ENCODE measurements at places on chromosomes 1 and 21.
A peak's percentile ranks its signal among the peaks of the same experiment; 100 is the strongest.

DNA sequence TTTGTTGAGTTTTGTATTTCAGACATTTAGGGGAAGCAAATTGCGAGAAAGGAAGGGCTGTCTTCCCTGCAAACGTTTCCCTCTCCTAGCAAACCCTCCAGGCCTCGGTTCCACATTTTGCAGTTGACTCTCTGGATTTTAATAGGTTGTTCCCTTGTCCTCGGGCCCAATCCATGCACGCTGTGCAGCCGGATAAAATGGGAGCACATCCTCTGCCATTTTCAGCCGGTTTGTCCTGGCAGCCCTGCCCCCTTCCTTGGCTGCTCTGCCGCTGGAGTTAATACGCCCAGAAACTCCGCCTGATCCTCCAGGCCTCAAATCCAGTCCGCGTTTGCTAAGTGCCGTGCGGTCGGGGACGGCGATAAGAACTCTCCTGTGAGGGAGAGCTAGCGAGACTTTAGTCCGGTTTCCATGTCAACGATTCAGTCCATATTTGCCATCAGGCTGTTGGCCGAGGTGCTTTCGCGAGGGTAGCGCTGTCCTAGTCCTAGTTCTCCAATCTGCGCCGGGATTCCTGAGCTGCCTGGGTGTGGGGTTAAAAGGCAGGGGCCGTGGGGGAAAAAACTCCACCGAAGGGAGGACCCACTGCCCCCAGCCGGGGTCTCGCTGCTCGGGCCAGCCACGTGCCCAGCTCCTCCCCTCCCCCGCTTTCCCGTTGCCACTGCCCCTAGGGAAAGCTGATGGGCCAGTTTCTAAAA, 2.9 kb upstream of the ARID1A start:
- DNase-seq, result peak; percentile 94

DNA sequence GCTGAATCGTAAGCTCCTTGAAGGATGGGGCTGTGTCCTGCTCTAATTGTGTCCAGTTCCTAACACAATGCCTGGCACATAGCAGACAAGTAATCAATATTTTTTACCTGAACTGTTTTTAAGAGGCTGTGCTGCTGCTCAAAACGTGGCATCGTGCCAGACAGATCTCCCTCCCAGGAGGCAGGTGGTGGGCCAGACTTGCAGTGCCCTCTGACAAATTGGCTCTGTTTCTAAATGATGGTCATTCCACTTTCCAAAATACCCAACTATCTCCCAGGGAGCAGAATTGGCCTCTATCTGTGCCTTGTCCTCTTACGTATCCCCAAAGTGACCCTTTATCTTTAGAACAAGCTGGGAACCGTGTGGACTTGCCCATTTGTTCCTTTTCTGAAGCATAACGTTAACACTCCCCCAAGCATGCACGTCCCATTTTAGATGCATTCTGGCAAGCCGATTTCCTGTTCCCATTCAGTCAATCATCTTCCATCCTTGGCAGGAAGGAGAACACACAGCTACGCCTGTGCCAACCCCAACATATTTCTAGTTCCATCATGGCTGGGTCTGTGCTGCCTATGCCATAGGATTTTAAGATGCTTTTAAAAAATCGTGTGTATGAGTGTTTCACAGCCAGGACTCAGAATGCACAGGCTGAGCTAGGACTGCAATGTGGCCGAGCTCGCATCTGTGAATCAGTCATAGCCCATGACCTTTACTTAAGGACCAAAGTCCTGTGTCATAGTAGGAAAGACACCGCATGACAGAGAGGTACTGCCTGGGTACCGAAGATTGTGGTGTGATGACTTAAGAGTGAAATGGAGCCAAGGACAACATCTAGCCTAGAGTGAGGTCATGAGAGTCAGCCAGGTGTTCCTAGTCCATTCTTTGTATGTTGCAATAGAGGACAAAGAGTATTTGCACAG, 408.6 kb downstream of the PRDM2 start:
- no peak for DNase-seq

- no peak for DNase-seq
These were observed 206.8 kb downstream of the ZNF326 start for GRCh38 chr1:90201467-90202358.

- DNase-seq, result peak; percentile 86
These were observed 13.9 kb upstream of the S100A7 start for GRCh38 chr1:153474347-153474746.

DNA sequence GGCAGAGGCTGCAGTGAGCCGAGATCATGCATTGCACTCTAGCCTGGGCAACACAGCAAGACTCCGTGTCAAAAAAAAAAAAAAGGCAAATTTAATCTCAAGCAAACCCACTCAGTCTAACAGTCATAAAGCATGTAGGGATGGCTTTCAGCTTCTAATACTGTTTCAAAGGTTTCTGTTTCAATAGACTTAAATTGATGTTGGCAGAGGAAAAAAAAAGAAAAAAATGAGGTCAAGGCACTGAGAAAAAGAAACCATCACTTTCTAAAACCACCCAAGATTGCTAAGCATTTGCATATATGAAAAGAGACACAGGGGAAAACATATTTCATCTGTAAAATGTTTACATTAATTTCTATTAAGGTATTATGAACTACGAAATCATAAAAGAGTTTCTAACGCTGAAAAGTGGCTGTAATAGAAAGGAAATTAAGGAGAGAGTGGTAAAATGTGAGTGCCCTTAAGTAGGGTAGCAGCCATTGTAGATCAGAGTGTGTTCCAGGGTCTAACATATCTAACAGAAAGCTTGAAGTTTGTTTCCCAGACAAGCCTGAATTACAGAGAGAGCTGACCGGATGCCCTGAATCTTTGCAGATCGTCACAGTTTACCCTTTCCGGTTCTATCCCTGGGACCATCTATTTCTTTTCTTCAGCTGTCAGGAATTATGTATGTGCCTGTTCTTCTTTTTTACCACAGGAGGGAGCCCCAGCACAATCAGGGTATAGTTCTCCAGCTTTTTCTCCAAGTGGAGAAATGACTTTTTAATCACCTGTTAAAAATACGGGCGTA, 70.0 kb downstream of the PLD5 start:
- DNase-seq, result peak; percentile 75

DNA sequence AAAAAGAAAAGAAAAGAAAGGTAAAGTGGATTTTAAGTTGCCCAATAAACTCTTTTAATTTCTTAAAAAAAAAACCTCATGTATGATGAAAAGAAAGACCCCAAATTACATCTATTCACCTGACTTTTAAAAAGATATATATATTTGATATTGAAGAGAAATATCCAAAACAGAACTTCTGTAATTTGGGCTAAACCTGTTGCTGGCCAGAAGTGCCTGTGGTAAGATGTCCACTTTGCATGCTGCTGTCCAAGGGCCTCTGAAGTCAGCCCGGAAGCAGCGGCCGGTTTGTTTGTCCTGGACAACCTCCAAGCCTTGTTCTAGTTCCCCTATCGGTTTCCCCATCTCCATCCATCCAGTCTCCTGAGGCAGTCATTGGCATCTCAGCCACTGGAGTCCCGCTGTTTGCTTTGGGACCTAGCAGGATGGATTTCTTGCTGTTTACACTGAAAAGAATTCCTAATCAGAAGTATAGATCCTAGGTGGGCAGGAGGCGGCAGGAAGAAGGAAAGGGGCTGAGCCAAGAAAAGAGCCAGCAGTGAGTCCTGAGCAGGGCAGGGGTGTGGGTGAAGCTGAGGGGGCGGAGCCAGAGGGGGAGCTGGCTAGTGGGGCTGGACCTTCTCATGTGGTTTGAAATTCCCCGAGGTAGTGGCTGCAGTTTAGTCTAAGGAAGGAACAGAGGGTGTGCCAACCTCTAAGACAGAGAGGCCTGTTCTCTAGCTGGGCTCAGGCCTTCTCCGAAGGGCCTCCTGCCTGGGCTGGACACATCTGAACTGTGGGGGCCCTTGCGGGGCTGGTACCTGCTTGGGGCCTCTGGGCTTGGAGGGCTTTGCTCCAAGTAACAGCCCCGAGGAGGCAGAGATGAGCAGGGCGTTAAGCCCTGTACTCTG, 3.3 kb downstream of the NCMAP start:
- peak; percentile 70 for DNase-seq

- no peak for DNase-seq
These were observed 4.7 kb downstream of the C1orf174 start for GRCh38 chr1:3895279-3895950.

- no peak for DNase-seq
These were observed 15.5 kb downstream of the SLC2A1 start for GRCh38 chr1:42943166-42943565.

- peak; percentile 36 for DNase-seq
These were observed 168.8 kb downstream of the ZSCAN20 start for GRCh38 chr1:33641104-33641830.

DNA sequence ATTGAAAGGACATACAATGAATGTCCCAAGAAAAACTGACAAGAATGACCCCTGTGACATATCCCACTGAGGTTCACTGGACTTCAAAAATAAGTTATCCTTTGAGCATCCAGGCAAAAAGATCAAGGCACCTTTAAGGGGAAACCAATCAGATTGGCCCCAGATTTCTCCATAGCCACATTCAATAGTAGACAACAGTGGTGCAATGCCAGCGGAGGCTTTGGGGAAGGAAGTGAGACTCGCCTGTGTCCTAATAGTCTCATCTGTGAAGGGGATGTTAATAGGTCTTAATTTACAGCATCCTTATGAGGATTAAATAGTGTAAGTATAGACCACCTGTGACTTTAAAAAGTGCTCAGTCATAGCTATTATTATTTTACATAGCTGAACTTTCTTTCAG, 21.5 kb downstream of the RPL5 start:
- DNase-seq, result no peak

DNA sequence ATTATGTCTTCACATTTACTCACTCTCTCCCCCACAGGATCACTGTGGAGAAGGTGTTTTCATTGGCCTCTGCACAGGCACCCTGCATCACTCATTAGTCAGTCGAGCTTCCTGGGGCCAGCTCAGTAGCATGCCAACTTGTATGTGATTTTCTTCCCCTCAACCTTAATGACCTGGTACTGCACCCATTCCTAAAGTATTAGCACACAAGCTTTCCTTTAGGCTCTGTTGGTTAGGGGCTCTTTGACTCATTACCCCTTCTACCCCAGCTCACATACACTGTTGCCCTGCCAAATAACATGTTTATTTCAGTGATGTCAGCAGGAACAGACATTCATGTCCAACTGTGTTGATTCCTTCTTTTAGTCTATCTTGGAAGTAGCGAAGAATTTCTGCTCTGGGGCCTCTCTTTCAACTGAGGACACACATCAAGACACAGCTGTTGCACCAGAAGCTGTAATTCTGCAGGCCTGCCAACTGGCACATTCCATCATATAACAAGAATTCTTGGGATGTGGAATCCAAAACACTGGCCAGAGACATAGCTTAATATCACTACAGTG, 603.5 kb upstream of the ADAMTS5 start:
- no peak for DNase-seq

- DNase-seq, result no peak
These were observed 61.2 kb downstream of the CRP start for GRCh38 chr1:159653201-159653600.

DNA sequence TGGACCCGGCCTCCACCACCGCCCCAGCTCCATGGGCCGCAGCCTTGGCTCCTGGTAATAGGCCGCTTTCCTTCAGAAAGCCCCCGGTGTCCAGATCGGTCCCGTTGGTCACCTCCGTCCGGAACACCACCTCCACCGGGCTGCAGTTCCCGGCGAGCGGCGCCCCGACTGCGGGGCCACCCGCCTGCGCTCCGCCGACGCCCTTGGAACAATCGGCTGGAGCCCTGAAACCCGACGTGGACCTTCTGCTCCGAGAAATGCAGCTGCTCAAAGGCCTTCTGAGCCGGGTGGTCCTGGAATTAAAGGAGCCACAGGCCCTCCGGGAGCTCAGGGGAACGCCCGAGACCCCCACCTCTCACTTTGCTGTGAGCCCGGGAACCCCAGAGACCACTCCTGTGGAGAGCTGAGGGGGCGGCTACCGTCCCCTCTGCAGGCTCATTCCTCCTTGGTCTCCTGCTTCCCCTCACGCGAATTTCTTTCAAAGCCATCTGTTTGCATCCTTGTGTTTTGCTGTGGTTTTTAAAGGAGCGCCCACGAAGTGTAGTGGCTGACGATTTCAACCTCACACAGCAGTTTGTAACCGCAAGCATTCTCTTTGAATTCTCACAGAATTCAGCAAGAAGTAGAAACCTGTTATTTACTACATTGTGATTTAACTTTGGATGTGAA, 6.0 kb downstream of the FCRLB start:
- peak; percentile 47 for DNase-seq

GRCh38 chr1:43874716-43875115, 58.9 kb upstream of the ARTN start:
- no peak for DNase-seq

DNA sequence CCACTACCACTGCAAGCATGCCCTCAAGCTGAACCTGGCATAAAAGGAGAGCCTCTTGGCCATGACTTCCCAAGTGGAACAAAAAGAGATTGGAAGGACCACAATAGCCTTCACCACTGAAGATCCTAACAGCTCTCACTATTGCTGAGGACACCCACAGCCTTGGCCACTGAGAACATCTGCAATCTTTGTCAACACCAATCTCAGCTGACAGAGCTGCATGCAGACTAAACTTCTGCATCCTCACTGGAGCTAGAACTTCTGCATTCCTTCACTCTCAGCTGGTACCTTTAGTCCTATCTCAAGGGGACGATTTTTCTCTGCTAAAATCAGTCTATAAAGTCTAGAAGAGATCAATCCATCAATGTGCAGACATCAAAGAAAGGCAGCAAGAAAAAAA, 8.3 kb upstream of the FCRL2 start:
- no peak for DNase-seq

DNA sequence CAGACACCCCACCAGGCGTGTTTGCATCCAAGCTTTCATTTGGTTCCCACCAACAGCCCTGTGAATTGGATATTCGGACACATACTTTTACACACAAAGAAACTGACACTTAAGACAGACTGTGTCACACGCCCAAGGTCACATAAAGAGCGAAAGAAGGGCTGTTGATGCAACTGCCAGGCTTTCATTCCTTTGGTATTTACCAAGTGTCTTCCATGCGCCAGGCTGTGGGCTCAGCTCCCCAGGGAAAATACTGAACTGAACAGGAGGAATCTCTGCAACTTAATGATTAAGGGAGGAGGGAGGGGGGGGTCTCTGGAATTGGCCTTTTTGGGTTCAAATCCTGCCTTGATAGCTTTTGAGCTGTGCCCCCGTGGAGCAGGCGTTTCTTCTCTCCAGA, 122.8 kb downstream of the ACTL8 start:
- DNase-seq, result no peak

GRCh38 chr1:51372561-51372960, 42.2 kb upstream of the TTC39A start:
- no peak for DNase-seq

- peak; percentile 49 for DNase-seq
These were observed 33.4 kb upstream of the TENT5B start for GRCh38 chr1:27045973-27046558.

GRCh38 chr1:85001742-85002141, 4.8 kb upstream of the MCOLN2 start:
- peak; percentile 31 for DNase-seq

- DNase-seq, result no peak
These were observed 14.1 kb downstream of the ROR1 start for GRCh38 chr1:63787875-63788274.

DNA sequence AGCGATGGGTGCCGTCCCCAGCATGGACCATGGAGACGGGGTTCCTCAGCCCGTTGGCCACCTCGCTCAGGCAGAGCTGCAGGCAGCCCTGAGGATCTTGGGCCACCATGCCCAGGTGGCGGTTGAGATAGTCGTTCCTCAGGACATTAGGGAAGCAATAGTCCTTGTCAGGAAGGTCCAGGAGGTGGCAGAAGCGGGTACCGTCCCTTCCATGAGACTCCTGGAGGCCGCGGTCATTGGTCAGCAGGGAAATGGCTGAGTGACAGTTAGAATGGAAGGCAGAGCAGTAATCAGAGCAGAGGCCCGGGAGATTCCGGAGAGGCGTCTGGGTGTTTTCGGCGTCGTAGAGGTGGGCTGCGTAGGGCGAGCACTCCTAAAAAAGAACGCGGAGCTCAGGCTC, 4.1 kb downstream of the HHIPL2 start:
- no peak for DNase-seq

Data from COLO829 (cell line).